Activated CD4-positive, alpha-beta T cell treated with anti-CD3 and anti-CD28 coated beads for 36 hours (primary cell): ENCODE measurements at places on chromosomes 3 and 15. TPM values are rescaled to one million over a fixed set of nuclear protein-coding genes. Genes with fewer than 3 reads are reported as not detected.

Gene TRIM42
- not detected for total RNA-seq

- no peak for DNase-seq
Measured at GRCh38 chr3:187120326-187120725, 19.0 kb downstream of the RPL39L start.

DNA sequence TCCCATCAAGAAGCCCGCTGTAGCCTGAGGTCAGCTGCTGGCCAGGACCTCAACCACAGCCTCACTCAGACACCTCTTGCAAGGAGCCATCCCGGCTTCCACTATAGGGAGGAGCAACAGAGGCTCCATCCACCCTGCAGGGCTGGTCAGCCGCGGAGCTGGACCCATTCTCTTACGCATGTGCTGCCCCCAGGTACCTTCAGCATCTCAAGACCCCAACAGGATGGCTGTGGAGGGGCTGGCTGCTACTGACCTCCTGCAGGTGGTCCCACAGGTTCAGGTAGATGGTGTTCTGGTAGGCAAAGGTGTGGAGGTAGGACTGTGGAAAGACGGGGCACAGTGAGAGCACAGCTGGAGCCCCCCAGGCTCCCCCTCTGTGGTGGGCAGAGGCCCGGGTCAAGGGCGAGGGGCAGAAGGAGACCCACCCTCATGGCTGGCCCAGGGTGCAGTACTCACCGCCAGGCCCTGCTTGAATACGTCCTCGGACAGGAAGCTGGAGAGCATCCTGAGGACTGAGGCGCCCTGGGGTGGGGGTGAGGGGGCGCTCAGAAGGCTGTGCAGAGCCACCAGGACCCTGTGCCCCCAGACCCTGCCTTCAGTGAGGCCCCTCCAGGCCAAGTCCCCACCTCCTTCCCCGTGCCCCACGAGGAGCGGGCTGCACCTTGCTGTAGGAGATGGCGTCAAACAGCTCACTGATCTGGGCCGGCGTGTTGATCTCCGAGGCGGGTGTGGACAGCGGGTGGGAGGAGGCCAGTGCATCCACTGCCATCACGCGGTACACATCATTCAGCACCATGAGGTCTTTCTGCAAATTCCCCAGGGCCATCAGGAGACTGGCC lies 11.4 kb downstream of the ANPEP start:
- DNase-seq: no peak

GRCh38 chr3:61561374-61562041 lies at the start of gene PTPRG:
Gene PTPRG, plus strand, starts transcription at chr3:61561571. Its CDS starts 717 bp downstream, at chr3:61562288.
- peak; percentile 67 for DNase-seq

- DNase-seq: no peak
Measured at GRCh38 chr15:90911906-90912769, 9.0 kb downstream of the MAN2A2 start.

- peak; percentile 63 for DNase-seq
Measured at GRCh38 chr3:49803465-49804140, 542 bp downstream of the INKA1 start.

Gene SNURF
- total RNA-seq: 20.4 TPM

Gene WDR49
- not detected for total RNA-seq

GRCh38 chr3:174223042-174223441 lies 636.1 kb upstream of the NAALADL2 start:
- no peak for DNase-seq

Gene FBLN2
- 0.05 TPM for total RNA-seq

DNA sequence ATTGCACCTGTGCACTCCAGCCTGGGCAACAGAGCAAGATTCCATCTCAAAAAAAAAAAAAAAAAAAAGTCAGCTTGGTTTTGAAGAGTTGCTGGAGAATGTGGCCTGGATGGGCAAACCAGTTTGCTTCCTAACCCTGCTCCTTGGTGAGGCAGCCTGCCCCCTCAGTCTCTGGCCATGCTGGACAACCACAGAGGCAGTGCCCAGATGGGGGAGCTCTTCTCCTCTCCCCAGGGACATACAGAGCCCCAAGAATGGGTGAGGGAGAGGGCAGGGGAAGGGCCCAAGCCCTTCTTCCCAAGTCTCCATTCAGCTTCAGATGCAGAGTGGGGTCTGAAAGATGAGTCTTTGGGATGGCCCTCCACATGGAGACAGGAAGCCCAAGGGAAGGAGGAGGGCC lies 27.9 kb downstream of the CD276 start:
- DNase-seq: no peak

Gene CIAO2A
- 111 TPM for total RNA-seq

Gene SCAANT1
- total RNA-seq: not detected

DNA sequence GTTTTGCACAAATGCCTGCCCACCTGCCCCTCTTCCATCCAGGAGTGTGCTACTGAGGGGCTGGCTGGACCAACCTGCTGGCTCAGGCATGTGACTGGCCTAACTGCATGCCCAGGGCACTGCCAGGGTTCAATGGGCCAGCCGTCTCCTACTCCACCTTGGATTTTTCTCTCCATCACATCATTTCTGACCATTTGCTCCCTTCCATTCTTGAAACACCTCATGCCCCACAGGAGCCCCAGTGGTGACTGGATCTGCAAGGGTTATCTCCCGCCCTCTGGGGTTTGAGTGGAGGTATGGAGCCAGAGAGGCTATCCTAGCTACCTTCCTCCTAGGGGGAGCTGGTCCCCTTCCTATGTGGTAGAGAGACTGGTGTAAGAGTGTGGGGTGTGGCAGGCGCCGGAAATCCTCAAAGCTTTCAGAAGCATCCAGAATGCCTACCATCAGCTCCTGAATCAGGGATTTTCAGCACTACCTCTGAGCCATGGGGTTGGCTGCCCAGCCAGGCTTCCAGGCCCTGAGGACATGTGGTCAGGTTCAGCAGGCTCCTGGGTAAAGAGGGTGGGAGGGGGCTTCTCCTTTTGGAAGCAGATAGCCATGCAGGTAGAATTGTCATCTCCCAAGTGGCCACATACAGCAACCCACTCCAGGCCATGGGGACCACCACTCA lies 2.9 kb upstream of the MANF start:
- DNase-seq: no peak

DNA sequence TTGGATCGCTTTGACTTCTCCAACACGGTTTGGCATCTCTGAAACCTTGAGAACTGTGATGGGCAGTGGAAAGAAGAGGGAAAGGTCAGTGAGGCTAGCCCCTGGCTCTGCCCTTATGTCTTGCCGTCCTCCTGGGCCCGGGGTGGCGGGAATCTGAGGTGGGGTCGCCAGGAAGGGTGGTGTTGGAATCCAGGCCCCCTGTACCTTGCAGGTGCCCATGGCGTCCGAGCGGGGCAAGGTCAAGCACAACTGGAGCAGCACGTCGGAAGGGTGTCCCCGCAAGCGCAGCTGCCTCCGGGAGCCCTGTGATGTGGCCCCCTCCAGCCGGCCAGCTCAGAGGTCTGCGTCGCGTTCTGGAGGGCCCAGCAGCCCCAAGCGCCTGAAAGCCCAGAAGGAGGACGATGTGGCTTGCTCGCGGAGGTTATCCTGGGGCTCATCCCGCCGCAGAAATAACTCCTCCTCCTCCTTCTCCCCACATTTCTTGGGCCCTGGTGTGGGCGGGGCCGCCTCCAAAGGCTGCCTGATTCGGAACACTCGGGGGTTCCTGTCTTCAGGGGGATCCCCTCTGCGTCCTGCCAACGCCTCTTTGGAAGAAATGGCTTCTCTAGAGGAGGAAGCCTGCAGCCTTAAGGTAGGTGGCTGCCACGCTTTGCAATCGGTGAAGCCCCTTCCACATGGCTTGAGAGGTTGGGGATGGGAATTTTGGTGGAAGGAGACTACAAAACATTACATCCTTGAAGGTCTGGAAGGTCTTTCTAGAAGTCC lies 907 bp downstream of the TATDN2 start:
- DNase-seq: peak; percentile 85

GRCh38 chr3:134690226-134690625 lies 39.4 kb upstream of the KY start:
- no peak for DNase-seq

GRCh38 chr3:108953700-108954099 lies at the start of gene GUCA1C:
Gene GUCA1C, minus strand, starts transcription at chr3:108953879. Its CDS starts 117 bp downstream, at chr3:108953762.
- DNase-seq: no peak

- DNase-seq: no peak
Measured at GRCh38 chr3:10553591-10554235, 48.3 kb upstream of the ATP2B2 start.

Gene ONECUT1
- not detected for total RNA-seq

Gene CYP8B1
- not detected for total RNA-seq

- no peak for DNase-seq
Measured at GRCh38 chr3:85005946-85006345, 47.2 kb downstream of the CADM2 start.

GRCh38 chr15:74578496-74578994 lies 37.1 kb upstream of the CLK3 start:
- no peak for DNase-seq

GRCh38 chr15:80991421-80991820 lies 1.8 kb upstream of the MESD start:
- DNase-seq: peak; percentile 61

DNA sequence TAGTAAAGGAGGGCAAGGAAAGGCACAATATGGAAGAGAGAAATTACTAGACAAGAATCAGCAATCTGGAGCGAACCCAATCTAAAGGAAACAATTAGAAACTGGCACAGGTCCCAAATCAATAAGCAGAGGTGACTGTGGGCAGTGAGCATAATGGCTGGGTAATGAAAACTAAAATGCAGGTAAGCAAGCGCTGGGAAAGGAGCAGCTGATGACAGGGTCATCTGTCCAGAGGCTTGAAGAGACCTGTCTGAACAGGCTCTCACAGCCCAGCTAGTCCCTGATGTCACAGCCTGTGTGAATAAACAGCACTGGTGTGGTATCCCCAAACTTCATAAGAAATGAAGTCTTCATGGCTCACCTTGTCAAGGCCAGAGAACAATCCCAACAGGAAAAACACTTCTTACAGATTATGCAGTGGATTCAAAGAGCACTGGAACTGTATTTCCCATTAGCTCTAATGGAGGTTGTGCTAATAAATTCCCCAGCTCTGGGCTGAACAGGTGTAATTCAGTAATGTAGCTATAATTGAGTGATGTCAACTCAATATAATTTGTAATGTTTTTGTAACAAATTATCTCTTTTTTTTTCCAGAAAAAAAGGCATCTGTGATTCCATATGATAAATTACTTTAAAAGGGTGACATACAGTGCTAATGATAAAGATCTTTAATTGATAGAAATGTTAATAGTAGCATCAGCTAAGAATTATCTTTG lies 197.3 kb downstream of the FHIT start:
- DNase-seq: no peak

GRCh38 chr3:15728766-15729165 lies 69.0 kb downstream of the ANKRD28 start:
- DNase-seq: no peak

DNA sequence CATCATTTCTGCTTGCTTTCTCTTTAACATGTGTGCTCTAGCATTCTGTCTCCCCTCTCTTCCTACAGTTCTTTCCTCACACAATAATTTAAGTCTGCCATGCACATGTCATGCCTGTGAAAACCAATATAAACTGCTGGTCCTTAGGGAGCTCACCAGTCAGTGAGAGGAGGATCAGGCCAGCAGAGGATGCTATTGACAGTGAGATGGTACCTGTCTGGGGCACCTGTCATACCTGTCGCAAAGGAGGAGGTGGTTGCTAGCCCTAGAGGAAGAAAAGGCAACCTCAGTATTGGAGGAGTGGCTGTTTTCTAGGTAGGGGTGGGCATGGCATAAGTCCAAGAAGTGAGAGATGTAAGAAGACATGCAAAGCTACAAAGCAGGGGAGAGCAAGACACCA lies 194.6 kb downstream of the GABRG3 start:
- no peak for DNase-seq

Gene SLC27A2
- 20.7 TPM for total RNA-seq

Gene UCN2
- total RNA-seq: not detected

GRCh38 chr3:28672406-28672805 lies 323.8 kb upstream of the AZI2 start:
- DNase-seq: no peak

Gene MED12L
- total RNA-seq: 3.0 TPM

DNA sequence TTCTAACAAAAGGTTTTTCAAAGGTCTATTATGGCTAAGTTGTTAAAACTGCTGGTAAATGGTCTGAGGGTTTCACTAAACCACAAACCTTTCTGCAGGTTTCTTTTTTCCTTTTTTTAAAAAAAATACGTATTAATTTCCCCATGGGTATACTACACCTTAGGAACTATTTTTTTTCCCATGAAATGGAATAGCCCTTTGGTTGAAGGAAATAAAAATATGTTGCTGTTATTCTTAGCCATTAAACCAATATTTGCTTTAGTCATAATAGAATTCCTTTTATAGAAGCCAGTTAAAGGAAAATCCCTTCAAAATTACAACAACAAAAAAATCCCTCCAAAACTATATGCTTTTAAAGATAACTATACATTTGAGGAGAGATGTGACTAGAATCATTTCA lies 1303.3 kb downstream of the ROBO2 start:
- DNase-seq: no peak

GRCh38 chr15:34490417-34491193 lies 53.0 kb upstream of the GOLGA8A start:
- DNase-seq: no peak

DNA sequence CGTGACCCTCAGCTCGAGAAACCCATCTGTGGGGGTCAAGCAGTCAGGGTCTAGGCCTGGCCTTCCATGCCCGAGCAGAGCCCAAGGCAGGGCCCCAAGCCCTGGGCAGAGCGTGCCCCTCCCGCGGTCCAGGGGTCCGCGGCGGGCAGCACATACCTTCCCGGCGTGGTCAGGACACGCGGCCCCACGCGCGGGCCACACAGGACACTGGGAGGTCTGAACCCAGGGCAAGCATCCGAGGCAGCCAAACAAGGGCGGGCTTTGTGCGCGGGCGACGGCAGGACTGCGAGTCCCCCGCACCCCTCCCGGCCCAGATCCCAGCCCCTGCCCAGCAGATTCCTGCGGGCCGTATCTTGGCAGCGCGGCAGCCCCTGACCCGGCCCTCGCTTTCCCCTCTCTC lies 61.6 kb upstream of the ACAN start:
- DNase-seq: no peak

DNA sequence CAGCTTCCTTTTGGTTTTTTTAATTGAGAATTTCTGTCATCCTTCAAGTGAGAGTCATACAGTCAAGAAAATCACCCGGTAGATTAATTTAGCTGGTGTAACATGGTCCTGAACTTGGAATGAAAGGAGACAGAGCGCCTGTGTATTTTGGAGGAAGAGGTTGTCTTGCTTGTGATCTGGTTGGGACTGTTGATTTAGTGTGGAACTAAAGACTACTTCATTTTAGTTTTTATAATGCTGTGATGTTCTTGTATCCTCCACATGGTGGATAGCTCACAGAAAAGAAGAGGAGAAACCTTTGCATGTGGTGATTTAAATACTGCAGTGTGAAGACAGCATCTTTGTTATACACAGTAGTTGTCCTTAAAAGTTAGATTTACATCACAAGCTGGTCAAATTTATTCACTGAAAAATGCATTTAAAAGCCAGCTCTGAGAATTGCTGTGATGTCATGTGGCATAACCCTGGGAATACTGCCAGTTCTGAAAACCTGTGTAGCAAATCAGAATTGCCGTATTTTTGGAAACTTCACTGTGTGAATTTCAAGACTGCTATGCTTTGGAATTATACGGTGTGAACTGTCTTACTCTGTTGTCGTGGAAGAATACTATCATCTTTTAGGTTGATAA lies 268.5 kb downstream of the PTPRG start:
- no peak for DNase-seq

DNA sequence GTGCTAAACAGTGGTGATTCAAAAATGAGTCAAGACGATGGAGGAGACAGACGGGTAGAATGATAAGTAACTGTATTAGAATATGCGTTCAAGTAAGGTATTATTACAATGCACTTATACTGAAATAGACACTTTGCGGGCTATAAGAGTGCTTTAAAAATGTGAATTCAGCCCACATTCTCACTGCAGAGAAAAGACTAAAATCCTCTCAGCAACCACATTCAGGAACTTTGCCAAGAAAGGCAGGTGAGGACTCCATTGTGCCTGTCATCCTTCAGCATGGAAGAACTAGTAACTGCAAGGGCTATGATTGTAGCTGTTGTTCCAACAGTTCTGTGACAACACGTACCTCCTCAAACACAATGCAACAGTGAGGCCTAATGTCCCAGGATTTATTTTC lies 272.0 kb downstream of the RORA start:
- no peak for DNase-seq
